ENCODE measurements at places on chromosomes 13 and 19. TPM values are rescaled to one million over a fixed set of nuclear protein-coding genes. Genes with fewer than 3 reads are reported as not detected.
A peak's percentile ranks its signal among the peaks of the same experiment; 100 is the strongest.

Gene SLC7A10
- not detected for total RNA-seq

Gene SSC5D
- total RNA-seq = 0.60 TPM

DNA sequence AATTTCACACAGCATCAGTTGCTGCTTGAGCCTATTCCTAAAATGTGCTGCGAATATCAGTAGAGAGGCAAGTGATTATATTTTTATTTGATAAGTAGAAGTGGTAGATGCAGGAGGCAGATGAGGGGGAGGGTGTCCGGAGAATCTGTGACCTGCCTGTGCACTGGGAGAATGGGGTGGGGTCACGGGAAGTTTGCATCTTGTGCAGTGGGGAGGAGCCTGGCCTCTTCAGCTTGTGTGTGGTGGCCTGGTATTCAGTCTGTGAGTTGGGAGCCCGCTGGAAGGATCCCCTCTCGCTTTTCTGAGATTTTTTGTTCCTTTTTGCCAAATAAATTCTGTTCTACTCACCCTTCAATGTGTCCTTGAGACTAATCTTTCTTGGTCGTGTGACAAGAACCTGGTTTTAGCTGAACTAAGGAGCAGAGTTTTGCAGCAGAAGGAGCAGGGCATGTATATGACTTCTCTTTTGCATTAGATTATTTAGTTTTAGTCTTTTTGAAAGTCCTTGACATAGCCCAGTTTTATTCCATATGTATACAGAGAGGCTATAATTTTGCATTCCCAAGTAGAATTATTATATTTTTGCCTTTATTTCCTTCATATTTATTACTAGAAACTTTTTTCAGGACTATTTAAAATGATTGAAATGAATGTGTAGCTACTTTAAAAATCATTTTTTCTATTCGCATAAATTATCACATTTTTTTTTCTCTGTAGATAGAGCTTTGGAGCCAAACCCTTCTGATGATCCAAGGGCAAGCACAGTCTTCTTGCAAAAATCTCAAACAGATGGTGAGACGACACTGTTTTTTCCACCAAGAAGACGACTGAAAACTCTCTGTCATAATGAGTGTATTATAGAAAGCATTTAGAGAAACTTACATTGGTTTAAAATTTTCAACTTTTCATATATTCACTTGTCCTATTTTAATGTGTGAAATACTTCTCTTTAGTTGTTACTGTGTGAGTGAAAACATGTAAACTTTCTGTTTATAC is 1257.2 kb downstream of the UQCRFS1 start:
- DNase-seq = no peak

DNA sequence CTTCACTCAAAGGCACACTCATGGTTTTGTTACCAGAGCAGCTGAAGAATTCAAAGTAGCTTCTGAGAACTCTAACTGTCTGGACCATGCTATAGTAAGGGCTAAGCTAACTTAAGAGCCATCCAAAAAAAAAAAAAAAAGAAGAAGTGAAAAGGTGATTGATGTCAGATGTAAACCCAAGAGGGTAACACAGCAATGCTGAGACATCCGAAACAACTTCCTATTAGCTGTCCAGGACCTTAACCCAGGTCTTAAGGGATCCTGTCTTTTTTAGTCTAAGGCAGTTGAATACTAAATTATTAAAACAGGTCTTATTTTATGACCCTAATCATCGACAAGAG is 11.2 kb upstream of the RAB20 start:
- no peak for DNase-seq

GRCh38 chr13:57056601-57057180 is 84.0 kb upstream of the PRR20A start:
- DNase-seq = no peak

GRCh38 chr19:48081106-48081505 is 29.5 kb downstream of the PLA2G4C start:
- no peak for DNase-seq

GRCh38 chr19:6737284-6737872 is at the start of gene GPR108:
GPR108 (minus strand) TSS chr19:6737580; CDS start chr19:6737576, 4 bp downstream.
- DNase-seq = peak; percentile 99

DNA sequence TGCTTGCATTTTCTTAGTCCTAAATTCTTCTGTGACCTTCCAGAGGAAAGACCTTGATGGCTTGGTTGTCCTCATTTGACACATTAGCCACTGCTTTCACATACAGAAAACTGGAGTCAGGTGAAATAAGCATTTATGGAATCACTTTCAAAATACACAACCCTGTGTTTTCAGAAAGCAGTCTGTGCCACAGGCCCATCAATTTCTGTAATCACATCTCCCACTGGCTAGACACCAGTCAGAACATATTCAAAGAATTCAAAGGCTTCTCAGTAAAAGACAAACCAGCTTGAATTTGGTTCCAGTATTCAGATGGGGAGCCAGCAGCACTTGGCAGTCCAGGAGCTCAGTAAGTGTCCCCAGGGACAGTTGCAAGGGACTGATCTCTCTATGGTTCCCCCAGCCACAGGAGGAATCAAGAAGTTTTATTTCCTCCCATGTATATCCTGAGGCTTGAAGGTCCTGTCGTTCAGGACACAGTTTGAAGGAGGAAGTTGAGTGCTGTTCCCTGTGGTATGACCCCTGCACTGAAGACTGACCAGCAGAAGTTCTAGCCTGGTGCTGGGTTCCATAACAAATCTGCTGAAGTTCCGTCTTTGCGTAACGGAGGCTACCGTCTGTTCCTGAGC is 214.3 kb downstream of the FOXO1 start:
- DNase-seq = no peak

DNA sequence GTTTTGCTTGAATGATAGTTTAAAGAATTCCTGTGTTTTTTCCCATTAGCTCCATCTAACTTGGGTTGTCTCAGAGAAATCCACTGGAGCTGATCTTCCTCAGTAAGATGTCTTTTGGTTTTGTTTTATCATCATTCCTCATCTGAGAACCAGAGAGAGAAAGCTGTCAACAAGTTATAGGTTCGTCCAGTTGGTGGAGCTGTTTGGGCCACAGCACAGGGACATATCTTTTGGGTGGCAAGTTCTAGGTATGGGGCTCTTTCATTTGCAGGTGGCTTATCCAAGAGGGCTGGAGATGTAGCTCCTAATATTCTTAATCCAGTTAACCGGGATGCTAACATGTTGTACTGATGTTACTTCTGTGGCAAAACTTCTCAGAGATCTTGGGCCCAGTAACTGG is 174.2 kb downstream of the KCNRG start:
- no peak for DNase-seq

- DNase-seq = no peak
Measured at GRCh38 chr19:47417107-47417745, 2.1 kb downstream of the MEIS3 start.

DNA sequence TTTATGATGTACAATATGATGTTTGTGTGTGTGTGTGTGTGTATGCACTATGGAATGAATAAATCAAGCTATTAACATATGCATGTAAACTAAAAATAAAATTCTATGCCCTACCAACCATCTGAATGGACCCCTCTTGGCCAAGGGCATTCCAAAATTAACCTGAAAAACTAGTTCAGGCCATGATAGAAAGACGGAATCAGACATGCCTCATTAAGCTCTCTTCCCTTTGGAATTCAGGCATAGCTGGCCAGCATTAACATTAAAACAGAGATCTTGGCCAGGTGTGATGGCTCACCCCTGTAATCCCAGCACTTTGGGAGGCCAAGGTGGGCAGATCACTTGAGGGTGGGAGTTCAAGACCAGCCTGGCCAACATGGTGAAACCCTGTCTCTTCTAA is 18.3 kb upstream of the SLC1A6 start:
- no peak for DNase-seq

GRCh38 chr13:100476963-100477362 is 111.6 kb downstream of the GGACT start:
- no peak for DNase-seq

DNA sequence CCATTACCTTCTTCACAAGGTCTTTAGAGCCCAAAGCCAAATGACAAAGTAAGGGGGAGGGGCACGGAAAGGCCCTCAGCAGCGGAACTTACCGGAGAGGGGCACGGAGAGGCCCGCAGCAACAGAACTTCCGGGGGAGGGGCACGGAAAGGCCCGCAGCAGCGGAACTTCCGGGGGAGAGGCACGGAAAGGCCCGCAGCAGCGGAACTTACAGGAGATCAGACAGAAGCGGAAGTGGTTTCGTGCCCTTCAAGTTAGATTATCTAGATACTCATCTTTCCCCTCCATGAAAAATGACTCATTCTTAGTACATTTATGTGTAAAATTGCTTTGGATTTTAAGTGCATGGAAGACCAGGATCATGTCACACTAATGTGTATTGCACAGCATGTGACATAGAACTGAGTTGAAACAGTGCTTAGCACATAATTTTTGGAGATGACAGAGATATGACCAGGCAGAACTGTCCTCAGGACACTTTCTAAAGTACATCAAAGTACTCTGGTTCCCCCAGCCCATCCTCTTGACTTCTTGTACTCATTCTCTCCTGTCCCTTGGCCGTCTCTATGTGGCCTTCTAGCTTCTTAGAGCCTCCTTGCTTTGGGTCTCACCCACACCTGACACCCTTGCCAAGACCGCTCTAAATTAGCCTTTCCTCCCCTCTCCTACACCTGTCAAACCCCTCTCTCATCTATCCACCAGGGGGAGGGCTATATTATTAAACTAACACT is 25.7 kb upstream of the TPTE2 start:
- DNase-seq = peak; percentile 77

GRCh38 chr13:49314344-49314882 is 66.7 kb downstream of the CDADC1 start:
- no peak for DNase-seq

DNA sequence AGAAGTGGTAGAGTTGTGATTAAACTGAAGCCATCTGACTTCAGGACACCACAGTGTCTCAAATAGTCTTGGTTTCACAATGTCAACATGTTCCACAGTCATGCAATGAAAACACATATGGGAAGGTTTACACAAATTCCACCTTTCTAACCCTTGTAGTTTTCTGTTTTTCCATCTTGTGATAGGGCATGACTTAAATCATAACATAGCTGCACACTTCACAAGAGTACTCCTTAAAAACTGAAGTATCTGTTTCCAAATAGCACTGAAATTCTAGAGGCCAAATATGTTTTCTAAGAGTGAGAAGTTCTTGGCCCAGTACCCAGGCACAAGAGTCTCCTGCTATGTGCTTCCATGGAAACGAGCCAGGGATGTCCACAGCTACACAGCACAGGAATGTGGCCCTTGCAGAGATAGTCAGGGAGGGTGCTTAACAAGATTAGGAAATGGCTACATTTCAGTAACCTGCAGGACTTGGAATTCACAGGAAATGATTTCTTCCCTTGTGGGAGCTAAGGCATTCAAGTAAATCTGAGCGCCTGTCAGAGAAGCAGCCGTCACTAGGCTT is 269.1 kb downstream of the NDFIP2 start:
- no peak for DNase-seq

DNA sequence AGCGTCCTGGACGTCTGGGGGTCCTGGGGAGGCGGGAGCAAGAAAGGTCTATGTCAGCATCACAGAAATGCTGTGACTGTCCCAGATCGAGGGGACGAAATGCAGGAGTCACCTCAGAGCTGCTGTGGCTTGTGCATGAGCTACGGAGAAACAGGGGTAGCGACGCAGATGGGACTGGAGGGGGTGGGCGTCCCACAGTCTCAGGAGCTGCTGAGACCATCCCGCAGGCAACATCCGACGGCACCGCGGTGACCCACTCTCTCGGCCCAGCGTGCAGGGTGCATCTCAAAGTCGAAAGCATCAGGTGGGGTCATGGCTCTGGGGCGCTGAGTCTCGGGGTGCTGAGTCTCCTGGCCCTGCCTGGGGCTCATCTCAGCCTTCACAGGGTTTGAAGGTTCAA is 37.4 kb upstream of the C13orf46 start:
- no peak for DNase-seq
